Uterus (tissue), 4 donors: ENCODE measurements at places on chromosomes 11 and 22.

DNA sequence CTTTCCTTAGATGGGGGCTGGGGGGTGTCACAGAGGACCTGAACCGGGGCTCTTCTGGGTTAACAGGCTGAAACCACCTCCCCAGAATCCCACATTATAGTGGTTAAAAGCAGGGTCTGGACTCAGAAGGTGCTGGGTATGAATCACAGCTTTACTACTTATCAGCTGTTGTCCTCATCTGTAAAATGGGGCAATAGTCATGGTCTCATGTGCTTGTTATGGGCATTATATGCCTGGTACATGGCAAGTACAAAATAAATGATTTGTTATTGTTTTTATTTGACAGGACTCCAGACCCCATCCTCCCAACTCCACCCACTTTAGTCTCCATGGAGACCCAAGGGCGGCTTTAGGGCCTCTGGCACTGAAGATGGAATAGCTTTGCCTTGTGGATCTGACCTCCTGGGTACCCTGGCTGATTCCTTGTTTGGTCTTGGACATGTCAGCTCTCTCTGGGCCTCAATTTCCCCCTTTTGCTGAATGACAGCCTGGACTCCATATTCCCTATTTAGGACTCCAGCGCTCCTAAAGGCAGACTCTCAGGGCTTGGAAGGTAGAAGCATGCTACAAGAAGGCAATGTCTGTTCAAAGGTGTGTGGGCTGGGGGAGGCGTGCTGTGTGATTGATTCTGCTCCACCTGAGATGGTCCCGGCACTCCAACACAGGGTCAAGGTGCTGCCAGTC is 812 bp upstream of the SMTN start:
- H3K4me1 ChIP-seq, result no peaks in the 10 kb centered on the region
- H3K4me3 ChIP-seq, result peak overlapping the region; percentile 85

- no peak for DNase-seq
- H3K27ac ChIP-seq, result no peak overlapping the region
- H3K4me1 ChIP-seq, result no peaks in the 10 kb centered on the region
- H3K4me3 ChIP-seq, result no peak overlapping the region
- no peaks in the 10 kb centered on the region for H3K27me3 ChIP-seq
These were observed 186.5 kb downstream of the DYNC2H1 start for GRCh38 chr11:103295704-103296103.

- no peaks in the 10 kb centered on the region for H3K27me3 ChIP-seq
- H3K4me1 ChIP-seq, result no peaks in the 10 kb centered on the region
- no peak overlapping the region for H3K27ac ChIP-seq
These were observed 38.9 kb downstream of the ZNF195 start for GRCh38 chr11:3340025-3340424.

- no peaks in the 10 kb centered on the region for H3K36me3 ChIP-seq
- no peak for DNase-seq
- peaks cover 18% of the 10 kb centered on the region for H3K27me3 ChIP-seq
- H3K27ac ChIP-seq, result no peak overlapping the region
- H3K4me3 ChIP-seq, result no peak overlapping the region
These were observed 2.4 kb upstream of the E2F8 start for GRCh38 chr11:19243143-19243542.

- H3K4me3 ChIP-seq, result no peak overlapping the region
- no peaks in the 10 kb centered on the region for H3K27me3 ChIP-seq
- DNase-seq, result no peak
- H3K36me3 ChIP-seq, result no peaks in the 10 kb centered on the region
- no peak overlapping the region for H3K27ac ChIP-seq
- H3K4me1 ChIP-seq, result no peaks in the 10 kb centered on the region
These were observed 77.7 kb downstream of the PTPRJ start for GRCh38 chr11:48058064-48058463.
